Stimulated activated CD4-positive, alpha-beta T cell treated with anti-CD3 and anti-CD28 coated beads, Interleukin-12 subunit alpha, Interleukin-12 subunit beta, amount 100 ng/mL, for 48 hours (primary cell): ENCODE measurements at places on chromosomes 5 and 9.
A peak's percentile ranks its signal among the peaks of the same experiment; 100 is the strongest.

DNA sequence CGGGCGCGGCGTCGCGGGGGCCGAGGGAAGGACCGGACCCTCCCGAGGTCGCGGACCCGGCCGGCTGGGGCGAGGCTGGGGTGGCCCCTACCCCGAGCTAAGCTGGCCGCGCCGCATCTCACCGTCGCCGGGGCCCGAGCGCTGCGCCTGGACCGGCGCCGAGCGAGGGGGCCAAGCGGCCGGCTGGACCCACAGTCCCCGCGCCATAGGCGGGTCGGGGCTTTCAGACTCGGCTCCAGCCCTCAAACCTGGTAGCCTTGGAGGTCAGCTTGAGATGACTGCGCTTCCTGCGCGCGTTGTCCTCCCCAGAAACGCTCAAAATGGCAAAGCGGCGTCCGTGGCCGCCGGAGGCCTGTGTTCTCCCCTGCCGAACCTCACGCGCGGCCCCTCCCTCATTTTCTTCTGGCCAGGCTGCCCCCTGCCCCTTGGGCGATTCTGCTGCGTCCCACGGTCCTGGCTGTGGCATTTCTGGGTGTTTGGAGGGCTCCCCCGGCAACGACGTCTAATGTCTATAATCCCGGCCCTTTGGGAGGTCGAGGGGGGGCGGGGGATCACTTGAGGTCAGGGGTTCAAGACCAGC lies 8.7 kb upstream of the GRIN1 start:
- no peak for DNase-seq

GRCh38 chr9:137985637-137986071 lies 108.1 kb downstream of the CACNA1B start:
- no peak for DNase-seq

- DNase-seq = peak; percentile 23
Measured at GRCh38 chr5:134003064-134003816, 1.5 kb downstream of the VDAC1 start.

- DNase-seq = no peak
Measured at GRCh38 chr5:139064613-139065012, 133.6 kb downstream of the SIL1 start.

GRCh38 chr5:111144352-111144930 lies 52.3 kb downstream of the WDR36 start:
- DNase-seq = no peak

DNA sequence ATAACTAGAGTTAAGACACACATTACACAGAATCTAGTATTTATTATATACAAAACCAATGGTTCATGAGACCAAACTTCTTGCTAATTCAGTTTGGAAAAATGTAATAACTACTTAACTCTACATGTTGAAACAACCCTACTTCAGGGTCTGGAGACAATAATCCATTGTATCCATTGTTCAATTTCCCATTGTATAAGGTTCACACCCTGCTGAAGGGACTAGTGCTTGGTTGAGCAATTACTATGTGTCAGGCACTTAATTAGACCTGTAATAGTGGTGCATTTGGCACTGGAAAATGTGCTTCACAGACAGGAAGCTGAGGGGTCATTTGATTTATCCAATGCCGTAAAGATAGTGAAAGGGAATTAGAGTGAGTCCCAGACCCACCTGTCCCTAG lies 114.3 kb upstream of the PAPPA start:
- no peak for DNase-seq

- DNase-seq = no peak
Measured at GRCh38 chr5:121671624-121672023, 180.1 kb upstream of the FTMT start.

DNA sequence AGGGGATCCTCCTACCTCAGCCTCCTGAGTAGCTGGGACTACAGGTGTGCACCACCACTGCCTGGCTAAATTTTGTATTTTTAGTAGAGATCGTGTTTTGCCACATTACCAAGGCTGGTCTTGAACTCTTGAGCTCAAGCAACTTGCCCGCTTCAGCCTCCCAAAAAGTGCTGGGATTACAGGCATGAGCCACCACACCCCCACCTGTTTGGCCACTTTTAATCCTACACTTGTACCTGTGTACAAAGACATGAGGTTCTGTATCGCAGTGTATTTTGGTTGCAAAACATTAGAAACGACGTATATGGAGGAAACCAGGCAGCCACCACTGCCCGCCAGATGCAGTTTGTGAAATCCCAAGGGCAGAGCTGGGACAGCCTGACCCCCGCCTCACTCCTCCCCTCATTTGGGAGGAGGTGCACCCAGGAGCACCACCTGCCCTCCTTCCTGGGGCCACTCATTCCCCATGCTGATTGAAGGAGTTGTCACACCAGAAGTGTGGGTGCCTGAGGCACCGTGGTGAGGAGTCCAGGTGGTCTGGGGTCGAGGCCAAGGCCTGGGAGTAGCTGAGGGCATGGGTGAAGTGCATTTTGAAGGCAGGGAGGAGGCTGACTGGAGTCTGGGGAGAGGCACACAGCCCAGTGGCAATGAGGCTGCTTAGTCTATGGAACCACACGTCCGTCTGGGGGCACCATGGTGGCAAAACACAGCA lies 39.3 kb upstream of the OLFM1 start:
- DNase-seq = no peak

GRCh38 chr5:107743373-107744000 lies 72.8 kb upstream of the EFNA5 start:
- no peak for DNase-seq
